ENCODE measurements at places on chromosomes 6 and 20. TPM values are rescaled to one million over a fixed set of nuclear protein-coding genes. Genes with fewer than 3 reads are reported as not detected.
A peak's percentile ranks its signal among the peaks of the same experiment; 100 is the strongest.

CYP39A1 gene
- total RNA-seq = not detected

DNA sequence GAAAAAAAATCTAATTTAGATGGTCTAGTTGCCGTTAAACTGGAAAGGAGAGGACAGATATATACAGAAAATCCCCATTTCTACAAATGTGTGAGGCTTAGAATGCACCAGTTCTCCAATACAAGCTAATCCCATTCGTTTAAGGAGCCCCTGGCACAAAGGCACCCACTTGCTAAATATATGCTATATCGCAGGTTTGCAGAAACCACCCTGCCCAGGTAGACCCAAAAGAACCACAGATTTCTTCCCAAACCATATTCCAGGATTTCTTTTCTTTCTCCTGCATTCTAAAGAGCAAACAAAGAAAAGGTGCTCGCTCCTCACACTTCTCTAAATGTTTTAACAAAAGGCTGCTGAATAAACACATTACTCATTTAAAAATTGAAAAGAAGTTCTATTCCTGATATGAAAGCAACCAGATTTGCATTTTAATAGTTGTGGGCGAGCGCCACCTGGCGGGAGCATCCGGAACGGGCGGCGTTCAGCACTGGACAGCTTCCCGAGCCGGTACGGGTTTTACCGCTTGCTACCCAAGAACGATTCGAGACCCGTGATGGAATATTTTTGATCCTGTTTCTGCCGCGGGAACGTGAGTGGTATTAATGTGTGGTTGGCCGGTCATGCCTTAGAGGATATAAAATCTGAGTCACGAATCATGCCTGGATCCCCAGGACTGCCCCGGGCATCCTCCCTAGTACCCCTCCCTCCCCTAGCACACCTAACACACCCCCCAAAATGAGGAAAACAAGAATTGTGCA, 2.1 kb downstream of the PTPRT start:
- no peak for DNase-seq

DNA sequence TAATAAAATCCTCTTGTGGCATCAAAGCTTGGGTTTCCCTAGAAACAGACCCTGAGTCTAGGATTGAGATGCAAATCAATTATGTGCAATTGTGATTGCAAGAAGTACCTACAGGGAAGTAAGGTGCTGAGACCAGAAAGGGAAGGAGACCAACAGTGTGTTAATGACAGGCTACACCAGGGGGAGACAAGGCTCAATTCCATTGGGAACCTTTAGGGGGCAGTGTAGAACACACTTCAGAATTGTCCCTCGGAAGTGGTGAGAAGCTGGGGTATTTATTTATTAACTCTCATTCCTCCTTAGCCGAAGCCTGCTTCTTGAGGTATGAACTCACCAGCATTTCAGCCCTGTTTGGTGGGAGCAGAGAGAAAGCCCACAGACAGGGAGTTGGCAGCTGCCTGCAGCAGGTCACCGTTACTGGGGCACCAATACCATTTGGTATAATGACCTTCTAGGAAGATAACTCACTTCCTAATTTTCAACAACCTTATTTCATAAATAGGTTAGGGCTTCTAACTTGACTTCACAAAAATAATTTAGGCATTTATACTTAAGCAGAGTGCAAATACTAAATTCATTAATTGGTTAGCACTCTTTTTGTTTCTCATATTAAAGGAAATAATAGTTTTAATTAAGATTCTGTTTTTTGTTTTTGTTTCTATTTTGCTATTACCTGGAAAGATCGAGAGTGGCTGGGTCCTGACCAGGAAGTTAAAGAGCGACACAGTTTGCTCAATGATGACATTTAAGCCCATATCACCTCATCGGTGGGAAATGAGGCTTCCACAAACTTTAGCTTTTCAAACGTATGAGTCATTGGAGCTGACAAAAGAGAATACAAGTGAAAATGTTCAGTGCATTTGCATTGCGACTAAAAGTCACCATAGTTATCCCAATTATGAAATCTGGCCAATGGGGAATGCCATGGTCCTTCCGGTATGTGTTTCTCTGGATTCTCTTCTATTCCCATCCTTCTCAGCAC, 94.8 kb downstream of the BTBD3 start:
- peak; percentile 12 for DNase-seq

GRCh38 chr6:111975466-111975865, 78.4 kb upstream of the CCN6 start:
- DNase-seq = no peak

DNA sequence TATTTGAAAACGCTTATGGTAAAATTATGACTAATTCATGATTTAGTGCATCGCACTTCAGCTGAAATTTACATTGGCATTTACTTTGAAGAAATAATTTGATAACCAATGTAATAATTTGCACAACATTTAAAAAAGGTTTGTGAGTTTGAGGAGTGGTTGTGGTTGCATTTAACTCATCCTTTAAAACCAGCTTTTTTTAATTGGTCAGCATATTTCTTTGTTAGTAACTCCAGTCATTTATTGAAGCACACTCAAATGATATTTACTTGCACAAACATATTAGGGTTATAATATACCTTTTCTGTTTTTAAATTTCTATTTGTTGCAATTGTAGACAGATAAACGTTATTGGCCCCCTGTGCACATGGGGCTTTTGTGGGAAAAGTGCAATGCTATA, 78.1 kb upstream of the AHI1 start:
- no peak for DNase-seq

RAB44 gene
- 0.05 TPM for total RNA-seq

GRCh38 chr20:30419466-30419865, 838.0 kb upstream of the DEFB115 start:
- DNase-seq = no peak

GRCh38 chr6:70180183-70180900, 122.5 kb downstream of the COL9A1 start:
- no peak for DNase-seq

- DNase-seq = peak; percentile 40
Measured at GRCh38 chr6:28161410-28162079, 19.9 kb downstream of the ZKSCAN8 start.

DNA sequence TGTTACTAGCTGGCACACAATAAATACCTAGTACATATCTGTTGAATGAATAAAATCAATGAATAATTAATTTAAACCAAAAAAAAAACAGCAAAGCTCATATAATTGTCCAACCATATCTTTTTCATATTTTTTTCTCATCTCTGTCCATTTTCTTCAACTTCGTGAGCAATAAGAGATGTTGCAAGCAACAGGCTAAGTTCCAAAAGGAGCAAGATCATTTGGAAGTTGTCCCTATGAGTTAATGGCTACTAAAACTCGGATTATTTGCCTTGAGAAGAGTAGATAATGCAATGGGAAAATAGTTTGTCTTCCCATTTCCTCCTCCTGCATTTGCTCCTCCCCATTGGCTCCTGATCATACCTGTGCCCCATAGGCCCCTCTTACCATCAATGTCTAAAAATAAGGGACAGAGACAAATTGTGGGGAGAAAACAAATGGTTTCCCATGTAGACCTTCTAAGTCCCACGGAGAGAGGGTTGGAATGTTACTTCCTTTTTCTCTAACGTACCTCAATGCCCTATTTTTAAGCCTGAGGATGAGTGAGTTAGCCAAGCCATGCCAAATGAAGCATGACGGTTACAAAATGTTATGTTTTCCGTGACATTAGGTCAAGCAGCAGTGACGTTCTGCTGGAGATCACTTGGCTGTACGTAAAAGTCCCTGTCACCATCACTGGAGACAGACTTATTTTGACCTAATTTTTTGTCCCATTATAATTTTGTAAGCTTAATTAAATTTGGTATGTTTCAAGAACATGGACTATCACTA, 217.3 kb upstream of the PREP start:
- DNase-seq = no peak

- DNase-seq = no peak
Measured at GRCh38 chr6:24448828-24449525, 40.4 kb downstream of the GPLD1 start.
